ENCODE measurements at places on chromosomes 4 and X.

GRCh38 chr4:100367451-100367850, 150.4 kb downstream of the EMCN start:
- no peaks in the 10 kb centered on the region for H3K4me1 ChIP-seq
- DNase-seq: no peak
- H3K27me3 ChIP-seq: no peaks in the 10 kb centered on the region
- no peaks in the 10 kb centered on the region for H3K36me3 ChIP-seq

DNA sequence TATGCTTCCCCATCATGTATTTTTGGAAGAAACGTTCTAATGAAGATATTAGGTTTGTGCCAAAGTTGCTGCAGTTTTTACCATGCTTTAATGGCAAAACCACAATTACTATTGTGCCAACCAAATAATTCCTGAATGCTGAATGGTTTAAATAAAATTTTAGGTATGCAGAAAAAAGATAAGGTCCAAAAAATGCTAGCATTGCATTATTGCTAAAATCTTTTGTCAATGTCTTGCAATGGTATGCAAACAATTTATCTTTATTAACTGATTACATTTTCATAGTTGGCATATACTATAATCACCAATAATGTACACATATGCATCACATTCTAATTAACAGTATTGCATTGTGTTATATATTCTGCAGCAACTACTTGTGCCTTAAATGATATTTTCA, 1657.4 kb upstream of the IGFBP7 start:
- no peak overlapping the region for H3K27ac ChIP-seq
- no peak overlapping the region for H3K4me3 ChIP-seq
- DNase-seq: no peak
- H3K4me1 ChIP-seq: no peaks in the 10 kb centered on the region
- no peaks in the 10 kb centered on the region for H3K36me3 ChIP-seq

DNA sequence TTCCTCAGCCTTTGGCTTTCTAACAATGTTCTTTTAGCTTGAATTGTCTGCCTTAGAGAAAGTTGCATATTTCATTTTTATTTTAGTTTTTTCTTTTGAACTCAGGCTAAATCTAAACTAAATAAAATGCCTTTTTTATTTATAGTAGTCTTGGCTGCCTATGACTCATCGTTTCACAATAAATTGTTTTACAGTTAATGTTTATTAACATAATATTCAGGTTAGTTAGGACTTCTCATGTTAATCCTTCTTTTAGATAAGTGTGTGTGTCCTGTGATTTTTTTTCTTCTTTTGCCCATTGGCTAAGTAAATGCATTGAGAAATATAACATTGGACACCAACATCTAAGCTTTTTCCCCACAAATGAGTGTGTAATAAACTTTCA, 1.6 kb downstream of the RP2 start:
- no peaks in the 10 kb centered on the region for H3K36me3 ChIP-seq
- peak overlapping the region; percentile 69 for H3K4me3 ChIP-seq
- no peak for DNase-seq
- H3K4me1 ChIP-seq: peaks cover 8% of the 10 kb centered on the region
- no peaks in the 10 kb centered on the region for H3K27me3 ChIP-seq

DNA sequence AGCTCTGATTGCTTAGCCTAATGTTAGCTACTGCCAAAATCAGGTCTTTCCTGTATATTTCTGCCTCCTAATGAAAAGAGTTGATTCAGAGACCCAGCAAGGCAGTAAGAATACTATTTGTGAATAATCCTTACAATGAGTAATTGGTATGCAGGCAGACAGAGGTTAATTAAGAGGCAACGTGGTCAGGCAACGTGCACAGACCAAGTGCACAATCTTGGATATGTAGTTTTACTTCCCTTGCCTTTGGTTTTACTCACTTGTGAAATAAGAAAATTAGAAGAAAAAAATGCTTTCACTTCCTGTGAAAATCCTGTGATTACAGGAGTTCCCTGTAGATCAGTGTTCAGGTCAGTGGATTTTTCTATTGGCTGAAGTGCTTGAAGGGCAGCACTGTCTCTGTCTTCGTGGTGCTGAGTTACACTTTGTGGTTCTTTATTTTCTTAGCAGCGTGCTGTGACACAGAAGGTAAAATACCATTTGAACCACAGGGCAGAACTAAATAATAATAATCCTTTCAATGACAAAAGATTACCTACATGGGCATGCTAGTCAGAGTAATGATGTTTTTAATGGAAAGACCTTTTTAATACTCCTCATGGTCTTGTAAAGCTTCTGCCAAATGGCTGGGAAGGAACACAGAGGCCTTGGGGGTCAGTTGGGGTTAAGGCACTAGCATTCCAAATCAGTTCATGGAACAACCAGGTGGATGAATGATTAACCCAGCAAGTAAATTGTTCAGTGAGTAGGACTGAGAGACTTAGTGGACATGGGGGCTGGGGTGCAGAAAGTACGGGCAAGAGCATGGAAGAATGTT, 430.9 kb downstream of the MAPK10 start:
- H3K36me3 ChIP-seq: no peaks in the 10 kb centered on the region
- H3K4me1 ChIP-seq: peaks cover 16% of the 10 kb centered on the region
- H3K27me3 ChIP-seq: no peaks in the 10 kb centered on the region
- no peak overlapping the region for H3K27ac ChIP-seq
- no peak for DNase-seq
- H3K4me3 ChIP-seq: no peak overlapping the region

GRCh38 chr4:1297456-1298325, 8.0 kb downstream of the MAEA start:
- H3K27ac ChIP-seq: no peak overlapping the region
- no peak overlapping the region for H3K4me3 ChIP-seq
- H3K27me3 ChIP-seq: no peaks in the 10 kb centered on the region
- no peak for DNase-seq

DNA sequence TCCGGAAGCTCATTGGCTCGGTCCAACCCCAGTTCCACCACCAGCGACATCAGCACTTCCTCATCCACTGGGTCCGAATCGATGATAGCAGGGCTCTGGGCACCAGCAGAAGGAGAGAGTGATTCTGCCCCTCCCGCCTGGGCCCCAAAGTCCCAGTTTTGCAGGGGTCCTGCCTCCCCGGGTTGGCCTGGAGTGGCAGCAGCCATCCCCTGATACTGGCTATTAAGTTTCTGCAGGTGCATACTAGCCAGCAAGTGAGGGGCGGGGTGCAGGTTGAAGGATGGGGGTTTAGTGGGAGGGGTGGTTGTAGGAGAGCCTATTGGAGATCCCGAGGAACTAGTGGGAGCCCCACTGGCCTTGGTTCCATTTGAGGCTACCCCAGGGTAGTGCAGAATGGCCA, 3.9 kb downstream of the CITED1 start:
- no peak overlapping the region for H3K27ac ChIP-seq
- no peak for DNase-seq
- peaks cover 6% of the 10 kb centered on the region for H3K27me3 ChIP-seq
- no peak overlapping the region for H3K4me3 ChIP-seq

DNA sequence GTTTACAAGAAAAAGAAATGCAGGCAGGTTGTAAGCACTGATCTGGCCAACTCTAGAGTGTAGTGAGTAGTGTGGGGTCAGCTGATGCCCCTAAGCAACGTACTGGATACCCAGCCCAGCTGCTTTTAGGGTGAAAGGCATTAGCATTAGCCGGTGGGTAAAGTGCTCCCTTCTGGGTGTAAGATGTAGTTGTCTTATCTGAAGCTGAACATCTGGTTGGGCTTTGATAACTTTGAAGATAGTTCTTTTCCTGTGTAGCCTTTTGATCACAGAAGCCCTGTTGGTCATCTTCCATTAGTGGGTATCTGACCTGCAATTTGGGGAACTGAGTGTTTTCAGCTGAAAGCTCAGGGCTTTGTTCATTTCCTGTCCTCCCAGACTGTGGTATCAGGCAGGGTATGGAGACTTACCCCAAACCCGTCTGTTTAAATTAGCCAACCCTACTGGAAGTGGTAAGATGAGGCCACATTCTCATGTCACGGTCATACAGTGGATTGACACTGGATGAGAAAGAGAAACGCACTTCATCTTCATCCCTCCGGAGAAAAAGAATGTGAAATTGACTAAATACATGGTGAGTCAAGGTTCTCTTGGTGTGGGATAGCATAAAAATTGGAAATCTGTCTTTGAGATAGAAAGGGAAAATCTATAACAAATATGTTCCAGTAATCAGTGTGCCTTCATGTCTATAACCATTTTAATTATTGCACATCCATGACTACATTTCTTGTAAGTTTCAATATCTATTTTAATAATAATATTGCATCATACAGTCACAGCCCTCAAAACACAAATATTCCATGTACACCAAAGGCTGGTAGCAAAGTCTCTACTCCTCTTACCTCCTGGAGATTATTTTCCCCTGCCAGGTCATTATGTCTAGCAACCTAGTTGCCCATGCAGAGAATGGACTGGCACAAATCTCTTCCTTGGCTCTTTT, 8.7 kb downstream of the RHOH start:
- no peaks in the 10 kb centered on the region for H3K4me1 ChIP-seq
- no peaks in the 10 kb centered on the region for H3K36me3 ChIP-seq
- DNase-seq: no peak
- no peaks in the 10 kb centered on the region for H3K27me3 ChIP-seq
- H3K27ac ChIP-seq: no peak overlapping the region

DNA sequence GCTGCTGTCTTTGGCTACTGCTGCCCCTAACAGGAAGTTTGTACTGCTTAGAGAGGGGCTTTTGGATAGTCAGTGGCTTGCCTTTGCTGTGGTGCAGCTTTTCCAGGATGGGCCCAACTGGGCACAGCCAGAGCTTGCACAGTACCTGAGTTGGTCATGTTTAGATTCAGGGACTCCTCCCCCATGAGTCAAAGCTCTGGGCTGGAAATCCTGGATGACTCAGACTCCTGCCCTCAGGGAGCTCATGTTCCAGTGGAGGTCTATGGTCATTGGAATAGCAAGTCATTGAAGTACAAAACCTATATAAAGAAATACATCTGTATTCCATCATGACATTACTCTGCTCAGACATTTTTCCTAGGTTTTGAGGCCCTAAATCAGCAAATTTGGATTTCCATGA, 66.7 kb upstream of the PJA1 start:
- no peaks in the 10 kb centered on the region for H3K27me3 ChIP-seq
- H3K27ac ChIP-seq: no peak overlapping the region
- no peak for DNase-seq
- H3K4me1 ChIP-seq: no peaks in the 10 kb centered on the region
- no peak overlapping the region for H3K4me3 ChIP-seq
- no peaks in the 10 kb centered on the region for H3K36me3 ChIP-seq

DNA sequence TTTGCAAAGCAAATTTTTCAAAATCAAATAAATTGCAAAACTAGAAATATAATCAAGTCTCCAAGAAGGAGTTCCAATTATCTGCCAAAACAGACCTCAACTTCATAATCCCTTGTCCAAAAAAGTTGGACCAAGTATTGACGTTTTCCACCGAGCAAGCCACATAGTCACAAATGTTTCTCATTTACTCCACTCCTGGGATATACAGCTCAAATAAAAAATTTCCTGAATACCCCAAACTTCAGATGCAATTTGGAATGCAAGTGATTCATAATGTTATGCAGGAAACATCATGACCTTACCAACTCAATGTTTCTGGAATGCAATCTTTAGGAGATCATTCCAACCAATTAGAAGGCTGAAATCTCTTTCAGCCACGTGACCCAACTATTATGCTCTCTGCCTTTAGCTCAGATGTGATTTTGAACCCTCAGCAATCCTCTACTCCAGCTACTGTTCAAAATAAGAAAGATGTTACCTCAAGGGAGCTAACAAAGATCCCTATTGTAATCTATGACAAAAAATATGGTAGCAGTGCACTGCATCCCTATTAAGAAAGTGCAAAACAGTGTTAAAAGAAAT, 72.4 kb downstream of the PRDM5 start:
- no peak overlapping the region for H3K4me3 ChIP-seq
- no peak for DNase-seq
- H3K27ac ChIP-seq: no peak overlapping the region
- H3K27me3 ChIP-seq: no peaks in the 10 kb centered on the region

DNA sequence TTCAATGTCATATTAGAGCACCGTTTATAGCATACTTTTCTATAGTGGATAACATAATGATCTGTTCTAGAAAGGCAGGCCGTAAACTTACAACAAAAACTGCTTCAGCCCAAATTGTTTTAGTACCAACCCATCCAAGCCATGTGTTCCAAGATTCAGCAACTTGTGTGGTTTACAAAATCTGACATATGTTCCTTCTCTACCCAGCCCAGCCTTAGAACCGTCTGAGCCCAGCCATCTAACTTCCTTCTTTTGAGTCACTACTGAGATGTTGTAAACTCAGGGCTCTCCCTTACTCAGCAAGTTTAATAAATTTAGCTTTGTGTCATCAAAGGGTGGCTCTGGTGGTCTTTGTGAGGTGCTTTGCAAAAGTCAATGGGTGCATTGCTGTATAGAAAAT, 32.4 kb upstream of the REPS2 start:
- H3K36me3 ChIP-seq: no peaks in the 10 kb centered on the region
- no peak overlapping the region for H3K4me3 ChIP-seq
- H3K27me3 ChIP-seq: no peaks in the 10 kb centered on the region
- H3K27ac ChIP-seq: no peak overlapping the region
- no peak for DNase-seq
- no peaks in the 10 kb centered on the region for H3K4me1 ChIP-seq

DNA sequence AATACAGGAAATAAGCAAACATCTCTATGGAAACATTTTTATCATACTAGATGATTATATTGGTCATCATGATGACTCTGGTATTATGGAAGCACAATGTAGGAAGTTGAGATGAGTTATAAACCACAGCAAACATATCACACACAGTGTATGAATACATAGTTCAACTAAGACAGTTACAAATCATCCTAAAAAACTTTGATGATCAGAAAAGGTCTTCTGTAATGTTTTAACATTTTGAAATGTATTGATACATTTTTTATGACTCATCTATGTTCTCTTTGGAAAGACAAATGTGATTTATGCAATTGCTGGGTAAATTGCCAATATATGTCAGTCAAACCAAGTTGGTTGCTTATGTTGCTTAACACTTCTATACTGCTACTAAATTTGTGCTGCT, 4.8 kb downstream of the CXCL3 start:
- no peaks in the 10 kb centered on the region for H3K36me3 ChIP-seq
- no peak for DNase-seq
- H3K4me3 ChIP-seq: no peak overlapping the region
- H3K27ac ChIP-seq: no peak overlapping the region

GRCh38 chr4:924107-925096, 7.7 kb downstream of the GAK start:
- H3K4me3 ChIP-seq: no peak overlapping the region
- no peaks in the 10 kb centered on the region for H3K27me3 ChIP-seq
- no peak for DNase-seq
- peaks cover 15% of the 10 kb centered on the region for H3K4me1 ChIP-seq

GRCh38 chr4:168634276-168634802, 137.5 kb downstream of the PALLD start:
- no peaks in the 10 kb centered on the region for H3K36me3 ChIP-seq
- DNase-seq: no peak
- H3K27ac ChIP-seq: peak overlapping the region; percentile 89
- peak overlapping the region; percentile 49 for H3K4me3 ChIP-seq

- no peak overlapping the region for H3K27ac ChIP-seq
- H3K4me3 ChIP-seq: no peak overlapping the region
- H3K27me3 ChIP-seq: no peaks in the 10 kb centered on the region
- no peaks in the 10 kb centered on the region for H3K4me1 ChIP-seq
- DNase-seq: no peak
Measured at GRCh38 chrX:358651-359143, 28.0 kb downstream of the PPP2R3B start.

GRCh38 chr4:101160792-101161592, 186.3 kb downstream of the PPP3CA start:
- H3K4me3 ChIP-seq: no peak overlapping the region
- DNase-seq: no peak
- no peaks in the 10 kb centered on the region for H3K27me3 ChIP-seq
- no peaks in the 10 kb centered on the region for H3K36me3 ChIP-seq

GRCh38 chr4:111960241-111960667, 185.0 kb upstream of the FAM241A start:
- no peaks in the 10 kb centered on the region for H3K36me3 ChIP-seq
- no peaks in the 10 kb centered on the region for H3K4me1 ChIP-seq
- no peak for DNase-seq
